ENCODE measurements at places on chromosomes 5 and 9.

- no peaks in the 10 kb centered on the region for H3K4me1 ChIP-seq
- no peak overlapping the region for H3K27ac ChIP-seq
- no peaks in the 10 kb centered on the region for H3K27me3 ChIP-seq
- no peak overlapping the region for H3K4me3 ChIP-seq
- peaks cover 29% of the 10 kb centered on the region for H3K36me3 ChIP-seq
Observed at GRCh38 chr9:5817862-5818261, 15.1 kb downstream of the ERMP1 start.

- peaks cover 71% of the 10 kb centered on the region for H3K4me1 ChIP-seq
- no peak overlapping the region for H3K4me3 ChIP-seq
- no peak overlapping the region for H3K27ac ChIP-seq
- no peaks in the 10 kb centered on the region for H3K36me3 ChIP-seq
- DNase-seq: no peak
Observed at GRCh38 chr9:134063088-134063570, 4.7 kb downstream of the BRD3 start.

- H3K4me1 ChIP-seq: peaks cover 40% of the 10 kb centered on the region
Observed at GRCh38 chr5:17398431-17398830, 99.6 kb upstream of the TAF11L2 start.

- no peak for DNase-seq
- no peaks in the 10 kb centered on the region for H3K4me1 ChIP-seq
- no peak overlapping the region for H3K27ac ChIP-seq
- H3K4me3 ChIP-seq: no peak overlapping the region
- no peaks in the 10 kb centered on the region for H3K27me3 ChIP-seq
- H3K36me3 ChIP-seq: no peaks in the 10 kb centered on the region
Observed at GRCh38 chr9:101791938-101792337, 53.5 kb upstream of the GRIN3A start.

- H3K36me3 ChIP-seq: no peaks in the 10 kb centered on the region
- H3K4me1 ChIP-seq: no peaks in the 10 kb centered on the region
- no peak overlapping the region for H3K27ac ChIP-seq
- peaks cover 38% of the 10 kb centered on the region for H3K27me3 ChIP-seq
- no peak for DNase-seq
- no peak overlapping the region for H3K4me3 ChIP-seq
Observed at GRCh38 chr5:176793343-176793699, 17.0 kb upstream of the UNC5A start.

GRCh38 chr9:127967151-127967809 is 13.5 kb downstream of the EEIG1 start:
- peak overlapping the region; percentile 97 for H3K27ac ChIP-seq
- no peak overlapping the region for H3K4me3 ChIP-seq
- peaks cover 67% of the 10 kb centered on the region for H3K4me1 ChIP-seq
- H3K36me3 ChIP-seq: no peaks in the 10 kb centered on the region
- H3K27me3 ChIP-seq: no peaks in the 10 kb centered on the region

- H3K4me1 ChIP-seq: no peaks in the 10 kb centered on the region
- no peak overlapping the region for H3K27ac ChIP-seq
- H3K27me3 ChIP-seq: peaks cover 34% of the 10 kb centered on the region
- no peaks in the 10 kb centered on the region for H3K36me3 ChIP-seq
Observed at GRCh38 chr9:34892886-34893285, 65.2 kb upstream of the PHF24 start.

DNA sequence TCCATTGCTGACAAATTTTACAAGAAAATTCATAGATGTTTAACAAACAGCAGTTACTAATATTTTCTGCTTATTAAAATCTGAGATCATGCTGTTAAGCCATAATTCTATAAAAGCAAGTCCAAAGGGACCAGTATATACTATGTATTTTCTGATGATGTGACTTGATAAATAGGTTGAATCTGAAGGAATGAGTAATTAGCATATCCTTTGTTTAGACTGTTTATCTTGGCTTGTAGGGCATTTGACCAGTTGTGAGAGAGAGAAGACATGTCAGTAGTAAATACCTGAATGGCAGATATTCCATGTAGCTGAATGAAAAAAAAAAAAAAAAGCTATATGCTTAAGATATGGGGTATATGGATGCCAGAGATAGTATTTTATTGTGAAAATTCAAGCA is 14.6 kb downstream of the CPEB4 start:
- H3K4me3 ChIP-seq: no peak overlapping the region
- no peaks in the 10 kb centered on the region for H3K27me3 ChIP-seq
- DNase-seq: no peak

- peaks cover 18% of the 10 kb centered on the region for H3K4me1 ChIP-seq
- DNase-seq: no peak
- H3K4me3 ChIP-seq: no peak overlapping the region
- no peak overlapping the region for H3K27ac ChIP-seq
- H3K27me3 ChIP-seq: no peaks in the 10 kb centered on the region
Observed at GRCh38 chr5:122805481-122805880, 30.6 kb downstream of the SNX2 start.

DNA sequence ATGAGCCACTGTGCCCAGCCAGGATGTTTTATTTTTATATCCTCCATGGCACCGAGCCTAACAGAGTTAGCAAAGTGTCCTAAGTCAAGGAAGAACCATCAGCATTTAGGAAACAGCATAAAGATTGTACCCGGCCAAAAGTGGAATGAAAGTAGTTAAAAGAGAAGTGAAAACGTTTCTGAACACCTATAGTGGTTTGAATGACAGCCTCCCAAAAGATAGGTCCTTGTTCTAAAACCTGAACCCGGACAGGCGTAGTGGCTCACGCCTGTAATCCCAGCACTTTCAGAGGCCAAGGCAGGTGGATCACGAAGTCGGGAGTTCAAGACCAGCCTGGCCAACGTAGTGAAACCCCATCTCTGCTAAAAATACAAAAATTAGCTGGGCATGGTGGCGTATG is 37.4 kb downstream of the ZFAND5 start:
- H3K4me1 ChIP-seq: peaks cover 1% of the 10 kb centered on the region
- H3K27ac ChIP-seq: peak overlapping the region; percentile 75
- no peak overlapping the region for H3K4me3 ChIP-seq
- H3K27me3 ChIP-seq: no peaks in the 10 kb centered on the region
- no peak for DNase-seq
- no peaks in the 10 kb centered on the region for H3K36me3 ChIP-seq
